ENCODE measurements at places on chromosomes 16 and 17. TPM values are rescaled to one million over a fixed set of nuclear protein-coding genes. Genes with fewer than 3 reads are reported as not detected.

Gene FADS6
- not detected for total RNA-seq

Gene PHKB
- 56.5 TPM for total RNA-seq

Gene TAF15
- total RNA-seq = 50.6 TPM

Gene RUNDC3A
- not detected for total RNA-seq

Gene TBC1D3C
- not detected for total RNA-seq

Gene MT1B
- not detected for total RNA-seq

Gene CCL16
- total RNA-seq = not detected

Gene SLC38A8
- total RNA-seq = not detected

Gene TBC1D16
- 46.0 TPM for total RNA-seq

Gene VAT1L
- 42.5 TPM for total RNA-seq

Gene B4GALNT2
- 2.4 TPM for total RNA-seq

Gene CCL1
- total RNA-seq = not detected
